ENCODE measurements at places on chromosomes 16 and 17. TPM values are rescaled to one million over a fixed set of nuclear protein-coding genes. Genes with fewer than 3 reads are reported as not detected.
A peak's percentile ranks its signal among the peaks of the same experiment; 100 is the strongest.

C17orf107 gene
- 3.6 TPM for total RNA-seq

MAF gene
- total RNA-seq, result 15.5 TPM

SLFN14 gene
- not detected for total RNA-seq

RASD1 gene
- total RNA-seq, result 5.6 TPM

MGAT5B gene
- 2.8 TPM for total RNA-seq

TXNDC17 gene
- total RNA-seq, result 105 TPM

MYH13 gene
- total RNA-seq, result not detected

PRKCA gene
- 14.7 TPM for total RNA-seq

KLHL10 gene
- not detected for total RNA-seq

LDHD gene
- 0.64 TPM for total RNA-seq

BLMH gene
- 60.9 TPM for total RNA-seq

C17orf50 gene
- total RNA-seq, result not detected

DDX52 gene
- total RNA-seq, result 77.2 TPM

DNA sequence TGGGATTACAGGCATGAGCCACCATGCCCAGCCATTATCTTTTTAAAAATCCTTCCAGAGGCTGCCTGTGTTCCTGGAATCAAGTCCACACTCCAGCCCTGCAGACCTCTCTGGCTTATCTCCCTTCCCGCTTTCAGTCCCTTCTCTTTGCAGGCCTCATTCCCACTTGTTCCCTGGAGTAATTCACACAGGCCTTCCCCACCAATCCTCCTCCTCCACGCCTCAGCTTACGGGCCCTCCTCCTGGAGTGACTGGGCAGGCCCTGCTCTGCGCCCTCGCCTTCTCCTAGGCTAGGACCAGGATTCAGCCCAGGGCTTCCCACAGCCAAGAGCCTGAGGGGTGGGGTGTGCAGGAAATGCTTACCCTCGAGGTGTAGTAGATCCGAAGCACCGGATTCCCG, 2.8 kb downstream of the CDIPT start:
- DNase-seq, result no peak

GRCh38 chr17:60455378-60455777, 33.1 kb downstream of the CHCT1 start:
- no peak for DNase-seq

DNA sequence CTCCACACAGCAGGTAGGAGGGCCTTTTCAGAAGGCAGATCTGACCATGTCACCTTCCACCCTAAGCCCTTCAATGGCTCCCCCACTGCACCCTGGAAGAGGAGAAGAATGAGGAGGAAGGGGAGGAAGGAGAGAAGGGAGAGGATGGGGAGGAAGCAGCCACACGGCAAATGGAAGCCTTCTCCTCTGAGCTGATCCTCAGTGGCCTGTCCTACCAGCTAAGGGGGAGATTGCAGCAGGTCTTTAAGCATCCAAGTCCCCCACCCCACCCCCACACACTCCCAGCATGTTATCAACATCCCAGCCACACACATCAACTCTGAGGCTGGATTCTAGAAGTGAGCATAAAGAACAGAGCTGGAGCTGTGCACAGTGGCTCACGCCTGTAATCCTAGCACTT, 46.2 kb upstream of the RBFOX3 start:
- peak; percentile 6 for DNase-seq

- DNase-seq, result no peak
These were observed 23.4 kb downstream of the NDEL1 start for GRCh38 chr17:8459107-8459506.

GRCh38 chr17:15250135-15250860, 14.8 kb downstream of the PMP22 start:
- no peak for DNase-seq

GRCh38 chr17:55426851-55427586, 5.4 kb upstream of the MMD start:
- no peak for DNase-seq

- no peak for DNase-seq
These were observed 48.7 kb upstream of the GSE1 start for GRCh38 chr16:85564277-85565051.

GRCh38 chr17:77210946-77211541, 70.3 kb downstream of the SEC14L1 start:
- no peak for DNase-seq

DNA sequence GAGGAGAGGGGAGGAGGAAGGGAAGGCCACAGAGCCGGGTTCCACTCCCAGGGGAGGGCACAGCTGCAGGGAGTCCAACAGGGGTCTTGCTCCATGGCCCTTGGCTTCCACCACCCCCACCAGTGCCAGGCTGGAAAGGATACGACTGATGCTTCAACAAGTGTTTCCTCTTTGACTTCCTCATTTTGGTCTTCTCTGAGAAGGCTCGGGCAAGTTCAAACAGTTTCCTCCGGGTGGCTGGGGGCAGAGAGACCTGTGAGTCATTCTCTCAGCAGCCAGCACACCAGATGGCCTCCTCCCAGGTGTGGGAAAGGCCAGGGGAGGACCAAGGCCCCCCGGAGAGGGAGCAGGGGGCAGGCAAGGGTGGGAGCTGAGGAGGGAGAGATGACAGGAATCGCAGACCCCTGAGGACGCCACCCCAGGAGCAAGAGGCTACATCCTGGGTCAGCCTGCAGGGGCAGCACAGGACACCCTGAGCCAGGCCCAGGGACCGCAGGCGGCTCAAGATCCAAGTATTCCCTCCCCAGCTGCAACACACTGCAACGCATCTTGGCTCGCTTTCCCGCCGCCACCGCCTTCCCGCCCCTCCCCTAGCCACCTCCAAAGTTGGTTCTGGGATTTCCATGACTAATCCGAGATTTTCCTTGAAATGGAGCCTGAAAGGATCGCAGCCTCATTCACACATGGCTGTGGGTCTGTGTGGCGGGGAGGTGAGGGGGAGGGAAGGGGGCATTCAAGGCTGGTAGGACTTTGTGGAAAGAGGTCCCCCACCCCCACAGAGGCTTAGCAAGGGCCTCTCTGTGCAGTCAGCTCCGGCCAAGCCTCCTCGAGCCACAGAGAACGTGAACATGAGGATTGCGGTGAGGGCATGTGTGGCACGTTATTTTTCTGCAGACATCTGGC, 18.4 kb upstream of the MRPS23 start:
- DNase-seq, result no peak

DNA sequence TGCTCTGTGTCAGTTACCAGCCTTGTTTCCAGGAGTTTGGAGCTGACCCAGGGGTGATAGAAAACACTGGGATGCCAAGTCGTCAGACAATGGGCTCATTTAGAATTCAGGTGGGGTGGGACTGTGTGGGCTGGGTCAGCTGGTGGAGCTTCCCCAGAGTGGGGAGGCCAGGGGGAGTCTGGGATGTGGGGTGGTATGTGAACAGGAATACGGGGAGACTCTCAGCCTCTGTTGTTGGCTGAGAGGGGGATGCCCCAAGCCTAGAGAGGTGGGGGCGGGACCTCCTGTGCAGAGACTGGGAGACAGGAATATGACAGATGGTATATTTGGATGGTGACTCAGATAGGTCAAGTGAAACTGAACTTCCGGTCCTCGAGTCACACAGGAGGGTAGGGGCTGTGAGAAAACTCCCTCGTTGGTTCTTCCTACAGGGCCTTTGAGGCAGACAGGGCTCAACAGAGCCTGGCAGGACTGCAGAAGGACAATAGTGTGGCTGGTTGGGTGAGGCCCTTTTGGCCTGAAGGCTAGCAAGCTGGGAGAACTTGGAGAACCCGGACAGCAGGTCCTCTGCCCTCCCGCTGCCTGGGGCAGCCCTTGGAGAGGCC, 23.7 kb downstream of the CDH1 start:
- no peak for DNase-seq

DNA sequence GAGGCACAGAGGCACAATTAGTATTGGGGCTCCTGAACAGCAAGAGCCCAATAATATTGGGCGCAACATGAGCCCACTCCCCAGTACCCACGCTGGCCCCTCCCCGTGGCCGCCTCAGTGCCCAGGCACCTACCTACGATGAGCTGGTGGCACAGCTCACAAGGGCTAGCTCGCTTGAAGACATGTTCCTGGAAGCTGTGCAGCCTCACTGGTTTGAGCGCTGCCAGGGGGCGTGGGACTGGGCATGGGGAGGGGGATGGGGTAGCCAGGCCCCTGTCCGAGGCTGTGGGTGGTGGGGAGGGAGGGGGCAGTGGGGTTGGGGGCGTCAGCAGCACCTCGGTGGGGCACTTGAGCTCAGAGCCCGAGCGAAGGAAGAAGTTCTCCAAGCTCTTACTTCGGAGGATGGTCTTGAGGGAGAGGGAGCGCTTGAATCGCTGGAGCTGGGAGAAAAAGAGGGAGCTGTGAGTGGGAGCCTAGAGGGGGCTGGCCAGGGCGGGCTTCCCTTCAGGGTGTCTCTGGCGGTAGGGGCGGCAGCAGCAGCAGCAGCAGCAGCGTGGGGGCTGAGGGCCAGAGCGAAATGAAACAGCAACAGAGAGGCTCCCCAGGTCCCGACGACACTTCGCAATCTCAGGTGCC, 7.9 kb downstream of the STAC2 start:
- no peak for DNase-seq

DNA sequence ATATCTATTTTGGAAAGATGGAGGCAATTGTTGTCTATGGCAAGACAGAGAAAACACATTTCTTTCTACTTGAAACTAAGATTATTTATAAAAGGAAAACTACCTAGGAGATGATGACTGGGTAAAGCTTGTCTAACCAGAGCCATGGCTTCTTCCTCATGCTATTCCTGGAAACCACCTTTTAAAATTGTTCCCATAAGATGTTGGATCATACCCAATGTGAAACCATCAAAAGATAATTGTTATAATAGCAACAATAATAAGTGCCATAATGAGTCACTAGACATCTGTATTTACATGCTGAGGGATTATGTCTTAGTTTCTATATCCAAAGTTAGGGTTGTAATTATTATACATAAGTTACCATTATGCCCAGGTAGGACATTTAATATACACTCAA, 428.4 kb downstream of the KCNJ2 start:
- no peak for DNase-seq

DNA sequence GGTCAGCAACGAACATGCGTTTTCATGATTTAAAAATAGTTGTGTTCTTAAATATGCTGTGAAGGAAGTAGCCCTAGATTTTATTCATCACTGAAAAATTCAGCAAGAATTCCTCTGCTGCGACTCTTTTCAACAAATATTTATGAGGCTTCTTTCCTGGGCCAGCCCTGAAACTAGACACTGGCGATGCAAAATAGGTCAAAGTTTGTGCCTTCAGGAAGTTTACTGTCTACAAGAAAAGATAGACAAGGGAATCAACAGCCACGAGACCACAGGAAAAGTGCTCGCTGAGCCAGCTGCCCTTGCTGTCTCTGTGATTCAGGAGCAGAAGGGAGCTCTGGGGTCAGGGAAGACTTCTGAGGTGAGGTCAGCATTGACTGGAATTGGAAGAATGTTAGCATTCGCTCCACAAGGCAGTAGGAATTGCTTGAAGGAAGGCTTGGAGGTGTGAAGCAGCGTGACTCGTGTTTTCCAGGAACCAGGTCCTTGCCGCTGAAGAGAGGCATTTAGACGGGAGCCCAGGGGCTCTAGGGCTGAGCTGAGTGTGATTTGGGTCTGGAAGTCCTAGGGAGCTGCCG, 1.9 kb upstream of the RPL26 start:
- DNase-seq, result no peak

GRCh38 chr17:80938556-80938955, 53.1 kb upstream of the CHMP6 start:
- no peak for DNase-seq

DNA sequence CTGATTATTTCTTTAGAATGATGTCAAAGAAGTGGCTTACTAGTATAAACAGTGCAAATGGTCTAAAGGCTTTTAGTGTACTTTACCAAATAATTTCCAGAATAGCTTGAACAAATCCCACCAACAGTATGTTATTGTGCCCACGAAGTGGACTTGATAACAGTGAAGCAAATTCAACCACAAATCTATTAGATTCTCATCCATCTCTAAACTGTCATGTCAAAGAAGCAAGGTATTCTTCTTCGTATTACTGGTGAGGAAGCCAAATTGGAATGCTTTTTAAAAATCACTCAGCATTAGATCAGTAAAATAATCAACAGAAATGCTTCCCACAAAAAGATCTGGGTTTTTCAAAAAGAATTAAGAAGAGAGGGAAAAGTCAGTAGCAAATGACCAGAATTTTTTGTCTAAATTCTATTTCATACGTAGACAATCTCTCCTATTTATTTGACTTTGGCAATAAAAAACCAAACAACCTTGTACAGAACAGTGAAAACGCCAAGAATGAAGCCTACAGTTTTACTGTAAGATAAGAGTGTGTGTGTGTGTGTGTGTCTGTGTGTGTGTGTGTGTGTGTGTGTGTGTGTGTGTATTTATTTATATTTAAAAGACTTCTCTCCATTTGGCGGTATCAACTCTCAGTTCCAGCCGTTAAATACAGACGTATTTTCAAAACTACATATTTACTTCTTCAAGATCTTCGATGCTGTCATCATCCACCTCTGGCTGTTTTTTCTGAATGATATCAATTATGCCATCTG, 114.6 kb downstream of the CYB561 start:
- no peak for DNase-seq

GRCh38 chr17:17351356-17351891, 48.3 kb downstream of the NT5M start:
- no peak for DNase-seq

DNA sequence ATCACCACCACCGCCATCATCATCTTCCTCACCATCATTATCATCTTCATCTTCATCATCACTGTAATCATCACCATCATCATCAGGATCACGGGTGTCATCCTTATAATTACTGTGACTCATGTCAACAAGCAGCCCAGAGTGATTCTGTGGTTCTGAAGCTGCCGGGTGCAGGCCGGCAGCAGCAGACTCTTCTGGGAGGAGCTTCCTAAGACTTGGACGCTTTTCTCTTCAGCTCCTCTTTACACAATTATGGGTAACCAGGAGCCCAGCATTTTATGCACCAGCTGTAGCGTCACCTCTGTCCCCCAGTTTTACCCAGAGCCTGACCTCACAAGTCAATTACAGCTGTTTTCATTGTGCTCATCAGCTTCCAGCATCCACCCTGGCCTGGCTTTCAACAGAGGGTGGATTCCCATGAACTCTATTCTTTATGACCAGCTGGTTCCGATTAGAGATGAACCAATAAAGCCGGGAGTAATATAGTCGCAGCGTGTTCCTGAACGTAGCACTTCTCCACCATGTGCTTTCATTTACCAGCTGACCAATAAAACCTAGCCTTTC, 275.8 kb downstream of the FOXL1 start:
- no peak for DNase-seq

- no peak for DNase-seq
These were observed 49.3 kb upstream of the MPHOSPH6 start for GRCh38 chr16:82219298-82219697.

DNA sequence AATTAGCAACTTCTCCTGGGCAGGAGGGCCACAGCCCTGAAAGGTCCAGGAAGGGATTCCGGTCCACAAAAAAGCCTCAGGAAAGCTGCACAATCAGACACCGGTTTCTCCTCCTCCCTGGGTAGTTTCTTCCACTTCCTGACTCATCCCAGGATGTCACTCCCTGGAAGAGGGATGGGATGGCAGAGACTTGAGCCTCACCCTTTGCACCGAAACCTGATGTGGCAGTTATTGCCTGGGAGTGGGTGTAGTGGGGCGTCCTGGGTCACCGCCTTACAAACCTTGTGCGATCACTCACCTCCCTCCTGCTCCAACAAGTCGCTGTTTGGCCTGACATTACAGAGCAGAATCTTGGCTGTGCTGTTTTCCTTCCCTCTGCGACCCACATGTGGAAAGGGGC, 70.8 kb downstream of the LYRM1 start:
- DNase-seq, result no peak

- no peak for DNase-seq
These were observed 119.2 kb downstream of the HS3ST2 start for GRCh38 chr16:22933173-22933572.
